ENCODE measurements at places on chromosomes 4 and X.

- DNase-seq, result no peak
These were observed 45.8 kb upstream of the SERTM2 start for GRCh38 chrX:111465669-111466068.

- no peak for DNase-seq
These were observed 100.5 kb downstream of the KDM6A start for GRCh38 chrX:44973420-44973932.

DNA sequence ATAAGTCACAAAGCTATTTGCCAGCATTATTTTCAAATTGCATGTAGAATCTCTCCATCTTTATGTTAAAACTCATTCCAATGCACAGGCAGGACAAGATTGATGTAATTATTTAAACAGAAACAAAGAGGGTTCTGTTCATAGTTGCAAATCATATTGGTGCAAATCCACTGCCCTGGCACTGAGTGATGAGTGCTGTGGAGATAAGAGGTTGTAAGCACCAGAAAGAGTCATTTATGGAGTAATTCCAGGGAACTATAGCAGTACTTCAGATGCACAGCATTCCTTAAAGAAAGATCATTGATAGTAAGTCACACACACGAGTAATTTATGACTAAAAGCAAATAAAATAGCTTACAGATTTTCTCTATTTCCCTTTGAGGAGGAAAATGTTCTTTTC lies 337.7 kb upstream of the CTSO start:
- DNase-seq, result no peak

GRCh38 chr4:7244331-7244665 lies 52.0 kb downstream of the SORCS2 start:
- no peak for DNase-seq

GRCh38 chrX:44904542-44905115 lies 31.6 kb downstream of the KDM6A start:
- no peak for DNase-seq

- DNase-seq, result no peak
These were observed 30.8 kb downstream of the EXOC1 start for GRCh38 chr4:55884093-55884850.
